ENCODE measurements at places on chromosomes 4 and X.
A peak's percentile ranks its signal among the peaks of the same experiment; 100 is the strongest.

DNA sequence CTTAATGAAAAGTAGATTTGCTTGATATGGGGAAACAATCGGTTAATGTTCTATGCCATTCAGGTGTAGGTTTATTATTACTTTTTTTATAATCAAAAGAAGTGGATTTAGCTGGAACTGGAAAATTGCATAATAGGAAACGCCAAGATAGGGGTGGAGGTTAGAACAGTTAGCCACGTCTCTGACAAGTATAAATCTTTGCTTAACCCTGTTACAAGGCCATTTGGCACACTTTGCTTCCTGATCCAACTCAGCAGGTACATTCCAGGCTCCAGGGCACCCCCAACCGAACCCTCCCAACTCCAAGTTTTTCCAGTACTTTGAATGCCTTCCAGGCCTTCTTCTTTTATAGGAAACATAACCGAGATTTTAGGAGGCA is 50.6 kb upstream of the ACSL4 start:
- DNase-seq, result no peak

- DNase-seq, result no peak
Measured at GRCh38 chrX:36961590-36961989, 46.6 kb upstream of the FAM47C start.

DNA sequence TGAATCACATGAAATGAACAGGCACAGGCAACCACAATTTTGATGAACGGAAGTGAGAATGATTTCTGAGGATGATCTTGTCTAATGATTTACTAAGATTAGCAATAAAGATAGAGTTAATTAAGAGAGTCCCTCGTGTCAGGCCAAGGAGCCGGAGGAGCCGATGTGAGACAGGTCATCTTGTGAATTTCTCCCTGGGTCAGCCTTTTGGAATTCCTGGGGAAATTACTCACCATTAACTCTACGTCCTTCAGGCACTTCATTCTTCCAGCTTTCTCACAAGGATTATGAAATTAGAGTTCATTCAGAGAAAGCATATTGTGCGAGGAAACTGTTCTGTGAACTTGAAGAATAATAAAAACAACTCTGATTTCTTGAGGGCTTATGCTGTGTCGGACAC is 86.7 kb downstream of the PSAPL1 start:
- no peak for DNase-seq

GRCh38 chrX:49257846-49258748 is 6.4 kb downstream of the FOXP3 start:
- DNase-seq, result no peak

- DNase-seq, result peak; percentile 16
Measured at GRCh38 chr4:169774466-169775445, 17.0 kb upstream of the HPF1 start.

- DNase-seq, result no peak
Measured at GRCh38 chrX:100368167-100368566, 41.9 kb downstream of the PCDH19 start.

DNA sequence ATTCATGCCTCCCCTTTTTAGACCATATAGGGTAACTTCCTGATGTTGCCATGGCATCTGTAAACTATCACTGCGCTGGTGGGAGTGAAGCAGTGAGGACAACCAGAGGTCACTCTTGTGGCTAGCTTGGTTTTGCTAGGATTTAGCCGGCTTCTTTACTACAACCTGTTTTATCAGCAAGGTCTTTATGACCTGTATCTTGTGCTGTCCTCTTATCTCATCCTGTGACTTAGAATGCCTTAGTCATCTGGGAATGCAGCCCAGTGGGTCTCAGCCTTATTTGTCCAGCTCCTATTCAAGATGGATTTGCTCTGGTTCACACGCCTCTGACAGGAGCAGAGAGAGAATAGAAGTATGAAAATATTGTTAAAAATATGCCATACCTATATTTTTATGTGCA is 355.7 kb downstream of the ADGRL3 start:
- no peak for DNase-seq

- DNase-seq, result no peak
Measured at GRCh38 chr4:100289946-100290345, 99.7 kb upstream of the DDIT4L start.

DNA sequence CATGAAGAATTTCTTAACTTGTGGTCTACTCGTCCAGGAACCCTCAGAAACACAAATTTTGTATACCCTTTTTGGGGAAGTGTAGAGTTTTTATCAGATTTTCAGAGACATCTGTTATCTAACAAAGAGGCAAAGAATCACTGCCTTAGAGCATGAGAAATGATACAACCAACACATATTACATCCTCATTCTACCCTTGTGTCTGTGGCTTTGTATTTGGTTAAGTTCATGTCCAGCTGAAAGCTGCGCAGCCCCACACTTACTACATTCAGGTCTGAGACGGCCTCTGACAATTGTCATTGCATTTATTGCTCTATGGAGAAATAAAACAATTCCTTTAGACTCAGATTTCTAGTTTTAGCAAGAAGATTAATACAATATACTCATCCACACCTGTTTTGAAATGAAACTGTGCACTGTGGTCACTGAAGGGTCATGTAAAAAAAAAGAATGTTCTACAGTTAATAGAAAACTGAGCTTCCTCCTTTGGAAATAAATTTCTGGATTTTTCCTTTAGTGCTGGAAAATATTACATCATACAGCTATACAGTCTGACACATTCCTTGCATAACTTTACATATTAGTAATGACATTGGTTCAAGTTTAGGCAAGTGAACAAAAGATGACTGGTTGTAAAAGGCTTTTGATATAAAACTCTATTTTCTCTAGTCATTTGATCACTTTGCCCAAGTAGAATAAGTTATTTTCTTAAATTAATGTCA is 39.8 kb downstream of the GLRB start:
- DNase-seq, result no peak

GRCh38 chr4:146330392-146330791 is 116.1 kb downstream of the REELD1 start:
- DNase-seq, result no peak

GRCh38 chrX:9612146-9612505 is 147.3 kb downstream of the TBL1X start:
- no peak for DNase-seq

- DNase-seq, result no peak
Measured at GRCh38 chrX:155876704-155877103, 4.4 kb upstream of the VAMP7 start.

DNA sequence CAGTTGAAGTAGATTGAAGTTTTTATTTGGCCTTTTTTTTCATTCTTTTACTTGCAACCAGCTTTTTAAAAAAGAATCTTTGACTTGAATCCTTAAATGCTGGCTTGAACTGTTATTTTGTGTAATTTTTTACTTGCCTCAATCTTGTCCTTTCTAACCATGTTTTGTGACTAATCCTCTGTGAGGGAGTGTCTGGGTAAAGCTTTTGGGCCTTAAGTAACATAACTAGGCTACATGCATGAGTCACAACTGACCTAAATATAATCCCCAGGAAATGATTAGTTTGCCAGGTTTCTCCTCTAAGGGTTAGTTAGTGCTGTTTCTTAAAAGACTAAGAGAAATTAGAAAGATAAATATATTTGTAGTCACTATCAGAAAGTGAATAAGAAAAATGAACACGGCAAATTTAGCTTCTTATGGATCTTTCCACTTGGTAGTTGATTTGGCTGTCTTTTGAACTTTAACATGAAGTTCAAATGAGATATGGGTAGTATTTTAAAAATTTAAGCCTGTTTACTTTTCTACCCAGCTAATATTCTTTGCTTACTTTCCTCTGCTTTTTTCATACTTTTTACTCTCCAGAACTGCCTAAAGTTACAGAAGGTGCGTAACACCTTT is 13.0 kb downstream of the EXOC1 start:
- no peak for DNase-seq

GRCh38 chr4:74087481-74087880 is 11.5 kb downstream of the CXCL2 start:
- DNase-seq, result no peak

DNA sequence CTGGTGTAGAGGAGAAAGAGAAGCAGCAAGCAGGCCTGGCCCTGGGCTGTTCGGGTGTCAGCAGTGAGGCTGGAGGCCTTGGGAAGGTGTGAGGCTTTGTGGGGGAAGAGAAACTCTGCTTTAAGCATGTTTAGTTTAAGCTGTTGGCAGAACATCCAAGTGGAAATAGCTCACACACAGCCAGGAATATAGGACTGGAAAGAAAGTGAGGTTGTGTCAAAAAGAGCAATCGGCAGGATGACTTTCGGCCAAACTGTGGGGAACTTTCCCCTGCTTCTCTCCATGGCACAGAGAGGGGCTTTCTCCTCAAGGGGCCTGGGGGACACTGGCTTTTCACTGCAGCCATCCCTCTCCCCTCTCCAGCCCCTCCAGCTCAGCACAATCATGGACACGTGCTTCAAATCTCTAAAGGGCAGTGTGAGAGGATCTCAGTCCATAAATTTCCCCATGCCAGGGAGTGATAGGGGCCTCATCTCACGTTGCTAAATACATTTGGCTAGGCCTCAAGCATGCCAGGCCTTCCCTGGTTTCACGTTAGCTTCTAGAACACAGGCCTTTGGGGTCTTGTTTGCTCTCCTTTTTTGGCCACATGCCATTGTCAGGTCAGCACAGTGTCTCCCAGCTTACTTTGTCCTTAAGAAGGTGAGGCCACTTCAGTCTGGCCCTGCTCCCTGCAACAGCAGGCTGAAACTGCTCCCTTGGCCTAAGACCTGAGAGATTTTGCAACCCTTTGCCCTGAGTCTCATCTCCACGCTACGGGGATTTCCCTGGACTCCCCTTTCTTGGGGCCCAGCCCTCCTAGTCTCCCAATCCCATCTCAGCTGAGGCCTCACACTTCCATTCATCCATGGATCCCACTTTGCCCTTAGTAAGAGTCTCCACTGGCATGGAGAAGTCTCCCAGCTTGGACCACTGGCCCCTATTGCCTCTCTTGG is 8.3 kb upstream of the CITED1 start:
- DNase-seq, result no peak

DNA sequence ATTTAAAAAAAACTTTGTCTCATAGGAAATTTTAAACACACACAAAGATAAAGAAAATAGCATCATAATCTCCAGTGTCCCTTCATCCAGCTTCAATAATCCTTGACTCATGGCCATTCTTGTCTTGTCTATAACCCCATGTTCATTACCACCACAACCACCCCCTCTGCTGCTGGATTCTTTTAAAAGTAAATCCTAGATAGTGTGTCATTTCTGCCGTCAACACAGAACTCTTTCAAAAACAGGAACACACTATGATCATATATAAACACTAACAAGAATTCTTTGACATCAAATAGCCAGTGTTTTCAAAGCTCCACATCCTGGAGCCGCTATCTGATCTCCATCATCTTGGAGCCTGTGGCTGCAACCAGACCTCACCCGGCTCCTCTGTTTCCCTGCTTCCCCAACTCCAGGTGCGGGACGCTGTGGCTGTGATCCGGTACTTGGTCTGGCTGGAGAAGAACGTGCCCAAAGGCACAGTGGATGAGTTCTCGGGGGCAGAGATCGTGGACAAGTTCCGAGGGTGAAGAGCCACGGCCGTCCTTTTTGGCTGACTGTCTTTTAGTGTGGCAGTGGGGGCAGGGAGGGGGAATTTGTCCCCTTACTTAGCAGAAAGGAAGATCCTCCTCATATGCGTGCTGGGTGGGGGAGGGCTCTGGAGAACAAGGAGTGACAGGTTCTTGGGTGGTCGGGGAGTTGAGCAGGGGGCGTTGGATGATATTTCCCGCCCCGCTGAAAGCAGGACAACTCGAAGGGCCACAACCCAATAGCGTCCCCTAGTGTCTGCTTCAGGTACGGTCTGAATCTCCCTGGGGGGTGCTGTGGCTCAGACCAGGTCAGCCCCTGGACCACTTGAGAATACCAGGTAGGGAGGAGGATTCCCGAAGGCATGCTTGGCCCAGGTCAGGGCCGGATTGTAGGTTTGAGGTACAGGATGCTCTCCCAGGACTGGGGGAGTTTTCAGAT is 15.6 kb downstream of the XPNPEP2 start:
- no peak for DNase-seq

DNA sequence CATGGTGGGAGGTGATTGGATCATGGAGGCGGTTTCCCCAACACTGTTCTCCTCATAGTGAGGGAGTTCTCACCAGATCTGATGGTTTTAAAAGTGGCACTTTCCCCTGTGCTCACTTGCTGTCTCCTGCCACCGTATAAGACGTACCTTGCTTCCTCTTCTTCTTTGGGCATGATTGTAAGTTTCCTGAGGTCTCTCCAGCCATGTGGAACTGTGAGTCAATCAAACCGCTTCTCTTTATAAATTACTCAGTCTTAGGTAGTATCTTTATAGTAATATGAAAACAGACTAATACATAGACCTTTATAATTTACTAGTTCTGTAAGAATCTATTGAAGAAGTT is 82.5 kb upstream of the PITX2 start:
- no peak for DNase-seq

Data from stimulated activated CD4-positive, alpha-beta T cell treated with anti-CD3 and anti-CD28 coated beads, Interleukin-12 subunit alpha, Interleukin-12 subunit beta, amount 100 ng/mL, for 4 hours (primary cell).